ENCODE measurements at places on chromosomes 5 and 9.

- no peak for DNase-seq
Measured at GRCh38 chr9:92762781-92763708, 1.6 kb downstream of the BICD2 start.

DNA sequence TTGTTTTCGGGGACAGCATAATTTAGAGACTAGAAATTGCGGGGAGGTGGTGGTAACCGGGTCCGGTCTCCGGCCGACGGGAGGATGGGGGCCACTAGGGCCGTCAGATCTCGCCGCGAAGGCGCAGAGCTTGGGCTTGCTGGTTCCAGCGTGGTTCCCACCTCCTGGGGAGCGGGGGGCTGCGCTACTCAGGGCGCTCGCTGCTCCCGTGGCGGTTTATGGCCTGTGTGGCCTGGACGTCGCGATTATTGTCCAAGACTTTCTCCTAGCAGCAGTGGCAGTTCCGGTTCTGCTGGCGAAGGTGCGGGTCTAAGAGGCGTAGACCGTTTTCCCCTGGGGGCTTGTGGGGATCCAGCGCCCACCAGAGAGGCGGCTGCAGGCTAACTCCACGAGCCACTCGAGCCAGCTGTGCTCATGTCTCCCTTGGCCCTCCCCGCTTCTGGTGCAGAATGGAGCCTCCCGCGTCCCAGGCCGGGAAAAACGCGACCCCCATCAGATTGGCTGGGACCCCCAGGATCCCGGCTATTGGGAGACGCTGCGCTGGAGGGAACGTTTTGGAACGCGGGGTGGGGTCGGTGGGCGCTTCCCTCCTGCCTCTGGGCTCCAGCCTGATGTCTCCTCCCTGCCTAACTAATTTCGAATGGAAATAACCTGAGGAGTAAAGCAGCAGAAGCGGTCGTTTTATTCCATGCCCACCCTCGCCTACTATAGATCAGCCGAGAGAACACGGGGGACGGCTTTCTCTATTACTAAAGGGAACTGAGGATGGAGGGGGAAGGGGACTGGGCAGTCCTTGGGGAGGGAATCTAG is 87.1 kb downstream of the ENTREP1 start:
- DNase-seq: no peak

DNA sequence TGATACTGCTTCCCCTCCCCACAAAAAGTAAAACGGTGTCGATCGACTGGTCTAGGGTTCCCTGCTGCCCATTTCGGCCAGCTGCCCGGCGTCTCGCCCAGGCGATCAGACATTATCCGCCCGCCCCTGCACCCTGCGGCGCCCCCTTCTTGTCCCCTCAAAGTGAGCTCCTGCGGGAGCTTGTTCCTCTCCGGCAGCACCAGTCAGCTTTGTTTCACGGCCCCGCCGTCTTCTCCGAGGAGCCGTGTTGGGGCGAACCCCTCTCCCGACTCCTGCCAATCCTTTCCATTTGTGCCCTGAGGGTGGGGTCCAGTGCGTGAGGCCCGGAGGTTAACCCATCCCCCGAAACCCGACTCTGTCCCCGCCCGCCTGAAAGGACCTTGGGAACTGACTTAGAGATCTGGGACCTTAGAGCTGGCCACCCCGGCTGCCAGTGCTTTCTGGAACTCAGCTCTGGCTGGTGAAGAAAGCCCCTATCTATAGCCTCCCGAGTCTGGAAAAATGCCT is 518 bp downstream of the UBE2B start:
- DNase-seq: peak; percentile 24

DNA sequence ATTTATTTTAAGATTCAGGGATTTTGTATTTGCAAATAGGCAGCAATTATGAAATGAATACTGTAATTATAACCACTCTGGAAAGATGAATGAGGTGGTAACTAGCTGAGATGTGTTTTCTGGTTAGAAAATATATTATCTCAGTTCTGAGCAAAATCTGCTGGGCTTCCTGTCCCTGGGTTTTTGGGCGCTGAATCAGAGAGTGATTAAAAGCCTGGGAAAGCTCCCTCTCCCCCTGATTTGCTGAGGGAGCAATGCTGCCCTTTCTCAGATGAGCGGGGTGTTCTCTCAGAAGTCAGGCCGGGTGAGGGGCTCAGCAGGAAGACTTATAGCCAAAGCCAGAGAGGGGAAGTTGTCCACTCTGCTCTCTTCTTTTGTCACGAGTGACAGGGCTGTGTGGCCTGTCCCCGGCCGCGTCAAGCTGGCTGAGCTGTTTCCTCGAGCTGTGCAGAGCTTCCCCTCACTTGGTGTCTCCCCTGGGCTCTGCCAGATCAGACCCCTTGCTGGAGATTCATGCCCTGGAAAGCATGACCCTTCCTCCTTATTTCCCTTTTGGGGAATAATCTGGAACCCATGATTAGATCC is 39.8 kb upstream of the PITX1 start:
- no peak for DNase-seq

DNA sequence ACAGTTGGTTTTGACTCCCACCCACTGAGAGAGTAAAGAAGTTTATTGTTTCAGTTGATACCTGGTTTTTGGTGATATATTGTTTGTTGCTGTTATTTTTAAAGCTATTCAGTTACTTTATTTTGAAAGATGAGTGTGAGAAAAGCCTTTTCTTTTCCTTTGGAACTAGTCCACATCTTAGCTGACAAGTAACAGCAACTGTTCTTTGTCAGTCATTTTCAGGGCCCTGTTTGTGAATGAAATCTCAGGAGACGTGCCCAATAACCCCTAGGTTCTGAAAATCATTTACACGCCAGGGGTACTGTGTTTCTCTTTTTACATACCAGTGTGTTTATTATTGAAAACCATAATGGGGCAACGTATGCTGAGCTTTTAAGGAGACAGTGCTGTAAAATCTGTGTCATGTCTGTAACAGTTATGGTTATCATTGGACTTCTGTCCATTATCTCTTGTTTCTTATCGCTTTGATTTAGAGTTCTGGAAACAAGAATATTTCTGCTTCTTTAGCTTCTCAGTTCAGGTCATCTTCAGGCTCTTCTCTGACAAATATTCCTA is 75.0 kb downstream of the LIX1 start:
- DNase-seq: no peak

GRCh38 chr5:170745481-170746071 is 37.9 kb upstream of the GABRP start:
- DNase-seq: no peak

DNA sequence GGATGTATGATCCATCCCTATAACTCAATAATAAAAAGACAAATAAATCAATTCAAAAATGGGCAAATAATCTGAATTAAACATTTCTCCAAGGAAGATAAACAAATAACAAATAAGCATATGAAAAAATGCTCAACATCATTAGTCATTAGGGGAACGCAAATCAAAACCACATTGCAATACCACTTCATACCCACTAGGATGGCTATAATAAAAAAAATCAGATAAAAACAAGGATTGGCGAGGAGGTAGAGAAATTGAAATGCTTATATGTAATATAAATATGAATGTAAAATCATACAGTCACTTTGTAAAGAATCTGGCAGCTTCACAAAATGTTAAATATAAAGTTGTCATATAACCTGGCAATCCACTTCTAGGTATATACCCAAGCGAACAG is 52.3 kb upstream of the TBCA start:
- DNase-seq: no peak

DNA sequence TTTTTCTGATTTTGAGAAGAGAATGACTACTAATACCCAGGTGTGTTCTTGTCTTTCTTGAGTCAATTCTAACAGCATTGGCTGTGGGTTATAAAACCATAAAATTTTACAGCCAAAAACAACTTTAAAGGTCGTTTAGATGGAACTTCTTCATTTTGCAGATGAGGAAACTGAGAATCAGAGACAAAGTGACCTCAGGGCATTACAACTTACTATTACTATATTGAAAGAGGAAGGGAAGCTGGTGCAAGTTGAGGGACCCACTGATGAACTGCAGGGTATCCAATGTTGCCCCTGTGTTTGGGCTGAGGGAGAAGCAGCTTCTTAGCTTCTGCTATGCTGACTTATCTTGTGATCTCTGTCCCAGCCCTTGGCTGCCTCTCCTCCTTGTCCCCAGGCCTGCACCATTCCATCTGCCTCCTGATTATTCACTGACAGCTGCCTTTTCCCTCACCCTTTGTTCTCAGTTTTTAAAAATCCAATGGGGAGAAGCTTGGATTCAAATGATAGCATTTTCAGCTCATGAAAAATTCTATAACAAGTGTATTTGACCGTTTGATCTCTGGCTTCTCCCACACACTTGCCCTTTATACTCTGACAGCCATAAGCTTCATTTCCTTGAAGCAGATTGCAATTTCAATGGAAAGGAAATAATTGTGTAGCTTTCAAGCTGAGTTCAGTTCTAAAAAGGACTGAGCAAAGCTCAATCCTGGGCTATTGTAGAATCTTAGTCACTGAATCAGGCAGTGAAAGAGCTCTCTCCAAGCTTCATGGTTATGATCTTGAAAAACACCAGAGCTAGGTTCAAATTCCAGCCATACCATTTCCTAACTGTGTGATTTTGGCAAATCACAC is 68.5 kb downstream of the TMC1 start:
- DNase-seq: no peak

GRCh38 chr5:149429839-149430721 is 51.0 kb upstream of the IL17B start:
- DNase-seq: no peak

DNA sequence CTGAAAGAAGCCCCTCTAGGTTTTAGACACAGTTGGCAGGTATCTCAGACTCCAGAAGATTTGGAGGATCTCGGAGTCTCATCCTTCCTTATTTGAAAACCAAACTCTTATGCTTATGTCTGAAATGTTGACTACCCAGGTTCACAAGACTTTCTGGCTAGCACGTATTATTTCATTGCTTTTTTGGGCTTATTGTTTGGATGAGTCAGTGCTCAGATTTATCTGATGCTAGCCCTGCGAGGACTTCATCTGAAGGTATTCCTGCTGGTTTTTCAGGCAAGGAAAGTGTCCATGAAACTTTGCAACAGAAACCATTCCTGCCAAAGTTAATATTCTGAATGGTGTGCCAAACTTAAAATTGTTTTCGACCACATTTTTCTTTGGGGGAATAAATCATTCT is 8.5 kb downstream of the OSTF1 start:
- no peak for DNase-seq

- no peak for DNase-seq
Measured at GRCh38 chr5:116864157-116864837, 289.7 kb upstream of the SEMA6A start.
